ENCODE measurements at places on chromosomes 6 and 20. TPM values are rescaled to one million over a fixed set of nuclear protein-coding genes. Genes with fewer than 3 reads are reported as not detected.

Gene TFB1M
- total RNA-seq: 11.9 TPM

GRCh38 chr20:31966991-31967655, 828 bp upstream of the XKR7 start:
- DNase-seq: no peak

DNA sequence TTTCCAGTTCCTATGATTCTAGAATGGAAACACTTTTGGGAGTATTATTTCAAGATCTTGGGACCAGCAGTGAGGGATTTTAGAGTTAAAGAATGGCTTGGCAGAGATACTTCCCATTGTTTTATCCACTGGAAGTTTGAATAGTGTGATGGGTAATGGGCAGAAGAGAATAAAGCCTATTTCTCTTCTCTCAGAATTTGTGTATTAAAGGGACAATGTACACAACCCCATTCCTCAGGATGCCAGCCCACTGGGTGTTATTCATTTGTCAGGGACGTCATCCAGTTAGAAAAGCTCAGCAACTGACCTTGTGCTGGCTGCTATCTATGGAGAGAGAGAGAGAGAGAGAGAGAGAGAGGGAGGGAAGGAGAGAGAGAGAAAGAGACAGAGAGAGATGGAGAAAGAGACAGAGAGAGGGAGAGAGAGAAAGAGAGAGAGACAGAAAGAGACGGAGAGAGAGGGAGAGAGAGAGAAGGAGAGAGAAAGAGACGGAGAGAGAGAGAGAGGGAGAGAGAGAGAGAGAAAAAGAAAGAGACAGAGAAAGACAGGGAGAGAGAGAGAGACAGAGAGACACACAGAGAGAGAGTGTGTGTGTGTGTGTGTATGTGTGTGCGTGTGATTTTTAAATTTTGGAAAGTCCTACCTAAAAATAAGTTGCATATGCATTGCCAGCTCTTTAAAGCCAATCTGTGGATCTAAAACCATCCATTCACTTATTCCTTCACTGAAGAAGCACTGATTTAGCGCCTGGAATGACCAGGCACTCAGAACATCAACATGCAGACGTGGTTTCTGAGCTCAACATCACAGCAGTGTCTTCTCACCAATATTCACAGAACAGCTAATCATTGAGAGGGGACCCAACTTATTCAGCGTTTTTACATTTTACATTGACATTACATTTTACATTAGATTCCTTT, 388.8 kb downstream of the THBS2 start:
- no peak for DNase-seq

Gene ATP9A
- total RNA-seq: 39.7 TPM

DNA sequence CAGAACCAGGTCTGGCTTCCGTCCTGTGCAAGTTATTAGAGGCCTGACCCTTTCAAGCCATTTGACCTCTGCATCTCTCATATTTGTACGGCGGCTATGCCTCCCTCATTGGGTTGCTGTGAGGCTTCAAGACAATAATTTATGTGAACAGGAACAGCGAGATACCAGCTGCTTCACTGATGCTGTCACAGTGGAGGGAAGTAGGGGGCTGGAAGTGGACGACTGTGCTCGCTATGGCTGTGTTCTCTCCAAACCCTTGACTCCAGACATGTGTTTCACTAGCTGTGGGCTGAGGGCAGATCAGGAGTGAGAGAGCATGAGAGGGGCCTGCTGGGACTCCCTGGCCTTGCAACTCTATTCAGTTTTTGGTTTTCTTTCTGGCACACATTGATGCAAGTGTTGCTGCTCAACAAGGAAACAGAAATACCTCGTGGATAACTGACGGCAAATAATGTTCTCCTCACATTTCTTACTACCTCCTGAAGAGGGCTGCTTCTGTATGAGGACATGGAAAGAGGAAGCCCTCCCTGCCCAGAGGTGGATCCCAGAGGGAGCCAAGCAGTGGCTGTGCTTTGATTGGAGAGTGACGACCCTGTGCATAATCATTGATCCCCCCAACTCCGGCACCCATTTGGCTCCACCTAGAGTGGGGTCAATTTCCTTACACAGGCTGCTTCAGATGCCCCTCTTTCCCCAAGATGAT, 34.7 kb upstream of the SCP2D1 start:
- DNase-seq: no peak

Gene RHAG
- total RNA-seq: not detected

Gene TMEM200A
- total RNA-seq: 0.34 TPM

DNA sequence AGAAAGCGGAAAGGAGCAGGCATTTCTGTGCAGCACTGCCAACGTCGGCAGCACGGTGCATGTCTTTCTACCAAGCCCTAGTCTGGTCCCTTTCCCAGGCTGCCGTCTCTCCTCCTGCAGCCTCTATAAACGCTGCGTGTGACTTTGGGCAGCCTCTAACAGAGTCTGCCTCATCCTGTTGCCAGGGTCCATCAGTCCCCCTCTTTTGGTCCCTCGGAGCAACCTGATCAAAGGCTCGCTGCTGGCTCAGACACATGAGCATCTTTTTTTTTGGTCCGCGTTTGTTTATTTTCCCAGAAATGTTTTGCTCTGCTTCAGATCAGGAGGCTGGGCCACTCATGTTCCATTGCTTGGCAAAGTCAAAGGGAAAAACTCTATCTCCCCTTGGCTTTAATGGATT, 166.8 kb upstream of the CST7 start:
- no peak for DNase-seq

DNA sequence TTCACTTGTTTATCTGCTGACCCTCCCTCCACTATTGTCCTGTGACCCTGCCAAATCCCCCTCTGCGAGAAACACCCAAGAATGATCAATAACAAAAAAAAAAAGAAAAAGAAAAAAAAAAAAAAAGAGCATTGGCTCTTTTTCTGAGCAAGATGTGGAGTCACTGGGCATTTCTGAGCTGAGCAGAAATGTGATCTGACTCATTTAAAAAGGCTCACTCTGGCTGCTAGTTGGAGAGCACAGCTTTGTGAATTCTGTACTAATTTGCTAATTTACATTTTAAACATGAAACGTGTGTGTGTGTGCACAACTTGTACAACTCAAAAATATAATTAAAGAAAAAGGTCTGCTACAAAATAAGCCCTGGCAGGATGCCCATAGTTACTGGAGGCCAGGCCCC, 20.2 kb downstream of the SCML4 start:
- DNase-seq: no peak

- no peak for DNase-seq
Measured at GRCh38 chr6:38407192-38407591, 232.5 kb downstream of the BTBD9 start.

GRCh38 chr6:152734630-152735029, 16.0 kb upstream of the VIP start:
- no peak for DNase-seq

- peak; percentile 19 for DNase-seq
Measured at GRCh38 chr20:56995635-56996075, 270.8 kb downstream of the BMP7 start.

Gene KIAA1755
- 0.05 TPM for total RNA-seq

DNA sequence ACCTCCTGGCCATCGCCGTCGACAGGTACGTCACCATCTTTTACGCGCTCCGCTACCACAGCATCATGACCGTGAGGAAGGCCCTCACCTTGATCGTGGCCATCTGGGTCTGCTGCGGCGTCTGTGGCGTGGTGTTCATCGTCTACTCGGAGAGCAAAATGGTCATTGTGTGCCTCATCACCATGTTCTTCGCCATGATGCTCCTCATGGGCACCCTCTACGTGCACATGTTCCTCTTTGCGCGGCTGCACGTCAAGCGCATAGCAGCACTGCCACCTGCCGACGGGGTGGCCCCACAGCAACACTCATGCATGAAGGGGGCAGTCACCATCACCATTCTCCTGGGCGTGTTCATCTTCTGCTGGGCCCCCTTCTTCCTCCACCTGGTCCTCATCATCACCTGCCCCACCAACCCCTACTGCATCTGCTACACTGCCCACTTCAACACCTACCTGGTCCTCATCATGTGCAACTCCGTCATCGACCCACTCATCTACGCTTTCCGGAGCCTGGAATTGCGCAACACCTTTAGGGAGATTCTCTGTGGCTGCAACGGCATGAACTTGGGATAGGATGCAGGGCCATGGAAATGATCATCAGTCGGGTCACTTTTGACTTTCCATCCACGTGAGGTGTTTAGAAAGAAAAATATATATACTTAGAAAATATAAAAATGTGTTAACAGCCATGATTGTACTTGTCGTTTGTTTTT, 868 bp downstream of the MC3R start:
- peak; percentile 13 for DNase-seq

DNA sequence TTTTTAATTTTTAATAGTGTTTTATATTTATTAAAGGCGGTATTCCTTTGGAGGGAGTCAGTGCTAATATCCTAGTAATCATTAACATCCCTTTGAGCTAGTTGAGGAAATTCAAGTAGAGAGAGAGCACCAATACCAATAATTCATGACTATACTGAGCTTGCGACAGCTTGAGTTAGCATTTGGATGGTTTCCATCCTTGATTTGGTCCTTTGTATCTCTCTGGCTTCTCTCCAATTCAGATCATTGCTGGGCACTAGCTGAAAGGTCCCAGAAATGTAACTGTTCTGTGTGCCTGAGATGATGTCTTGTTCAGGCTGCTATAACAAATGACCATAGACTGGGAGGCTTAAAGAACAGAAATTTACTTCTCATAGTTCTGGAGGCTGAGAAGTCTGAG, 77.0 kb downstream of the RNF144B start:
- DNase-seq: no peak

- no peak for DNase-seq
Measured at GRCh38 chr6:141321493-141322347, 811.0 kb upstream of the GJE1 start.

Gene BPIFB2
- total RNA-seq: not detected

- no peak for DNase-seq
Measured at GRCh38 chr6:136351518-136352110, 62.0 kb upstream of the BCLAF1 start.

Gene MEI4
- total RNA-seq: not detected

GRCh38 chr20:45911486-45912343, at the start of gene PLTP:
TSS of gene PLTP (minus strand) at chr20:45912155. CDS start at chr20:45911452, 703 bp downstream.
- peak; percentile 21 for DNase-seq

- no peak for DNase-seq
Measured at GRCh38 chr6:32146687-32147086, 5.1 kb downstream of the PRRT1 start.

- no peak for DNase-seq
Measured at GRCh38 chr6:121998631-121999030, 400.8 kb upstream of the HSF2 start.

Gene KCNS1
- 0.33 TPM for total RNA-seq

- DNase-seq: no peak
Measured at GRCh38 chr6:109477725-109478124, 5.3 kb downstream of the ZBTB24 start.

Gene ARMH2
- not detected for total RNA-seq

GRCh38 chr20:44772636-44773035, 27.0 kb downstream of the KCNK15 start:
- no peak for DNase-seq

Gene INSM1
- total RNA-seq: not detected

Gene SNAI1
- total RNA-seq: 1.5 TPM

DNA sequence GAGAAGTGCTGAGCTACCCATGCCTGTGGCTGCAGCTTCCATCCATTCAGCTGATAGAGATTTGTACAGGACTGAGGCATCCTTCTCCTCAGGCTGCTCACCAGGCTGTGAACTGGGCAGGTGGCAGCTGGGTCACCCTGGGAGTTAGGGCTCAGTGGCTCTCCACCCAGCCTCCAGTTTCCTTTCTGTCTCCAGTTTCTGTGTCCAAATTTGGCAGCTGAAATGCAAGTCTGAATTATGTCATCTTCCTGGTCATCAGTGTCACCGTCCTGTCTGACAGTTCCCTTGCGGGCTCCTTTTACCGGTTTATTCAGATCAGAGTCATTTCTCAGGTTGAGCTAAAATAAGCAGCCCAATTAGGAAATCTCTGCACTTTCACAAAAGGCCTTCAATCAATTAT, 93.3 kb downstream of the EDN1 start:
- DNase-seq: no peak

GRCh38 chr6:55490871-55491270, 88.1 kb downstream of the HMGCLL1 start:
- DNase-seq: no peak

Gene WFDC2
- total RNA-seq: not detected

DNA sequence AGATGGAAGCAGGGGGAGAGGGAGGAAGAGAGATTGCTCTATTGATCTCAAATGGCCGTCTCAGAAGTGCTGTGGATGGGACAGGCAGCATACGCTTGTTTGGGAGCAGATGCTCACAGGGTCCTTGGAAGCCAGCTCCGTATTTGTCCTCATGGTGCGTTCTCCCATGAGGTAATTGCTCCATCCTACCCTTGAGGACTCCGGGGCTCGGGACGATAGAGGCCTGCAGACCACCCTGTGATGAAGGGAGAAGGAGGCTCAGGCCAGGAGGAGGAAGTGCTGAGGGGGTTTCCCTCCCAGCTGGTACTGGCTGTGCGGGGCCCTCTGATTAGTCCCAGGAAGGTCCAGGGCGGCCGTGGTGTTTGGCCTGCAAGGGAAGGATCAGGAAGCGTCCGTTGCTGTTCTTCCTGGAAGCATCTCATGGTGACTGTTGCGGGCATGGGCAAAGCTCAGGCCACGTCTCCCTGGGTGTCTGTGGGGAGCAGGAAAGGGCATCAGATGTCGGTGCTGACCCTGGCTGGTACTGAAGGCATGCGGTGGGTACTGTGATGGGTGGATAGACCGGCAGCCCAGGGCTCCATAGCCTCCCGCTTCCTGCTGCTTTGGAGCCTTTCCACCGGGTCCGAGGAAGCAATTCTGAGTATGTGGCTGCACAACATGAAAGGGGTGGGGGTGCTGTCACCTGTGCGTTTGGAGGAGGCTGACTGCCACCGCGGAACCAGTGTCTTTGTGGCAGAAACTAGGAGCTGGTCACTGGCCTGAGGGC, 158.3 kb downstream of the SYCP2 start:
- DNase-seq: no peak

Gene MYMX
- 0.23 TPM for total RNA-seq

- no peak for DNase-seq
Measured at GRCh38 chr6:63391203-63391970, 71.6 kb upstream of the LGSN start.

Gene PRR18
- total RNA-seq: not detected

DNA sequence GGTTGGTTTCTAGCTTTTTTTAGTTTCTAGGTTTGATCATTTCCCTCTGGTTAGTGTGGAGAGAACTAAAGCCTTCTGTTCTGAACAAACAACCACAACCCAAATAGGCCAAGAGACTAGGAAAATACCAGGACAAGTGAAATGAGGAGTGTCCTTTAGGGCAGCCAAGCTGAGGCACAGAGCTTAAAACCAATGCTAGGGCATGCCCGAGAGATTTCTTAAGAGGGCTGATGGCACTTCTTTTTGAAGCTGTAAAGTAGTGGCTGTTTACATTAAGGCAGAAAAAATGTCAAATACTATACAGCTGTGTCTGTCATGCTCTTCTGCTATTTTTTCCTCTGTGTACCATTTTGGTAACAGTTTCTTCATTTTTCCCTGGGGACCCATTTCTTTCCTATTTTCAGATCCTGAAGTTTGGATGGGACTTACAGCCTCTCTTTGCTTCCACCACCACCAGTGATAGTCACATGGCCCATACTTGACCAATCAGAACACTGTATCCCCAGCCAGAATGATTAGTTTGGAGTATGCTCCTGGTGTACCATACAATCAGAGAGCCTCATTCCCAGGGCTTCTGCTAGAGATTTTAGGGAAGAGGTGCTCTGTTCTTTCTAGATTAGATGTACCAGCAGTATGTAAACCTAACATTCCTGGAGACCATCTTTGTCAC, 154.4 kb downstream of the BMP2 start:
- DNase-seq: no peak

GRCh38 chr6:168834042-168834587, 393.1 kb downstream of the SMOC2 start:
- DNase-seq: no peak

- no peak for DNase-seq
Measured at GRCh38 chr20:46696791-46697279, 7.6 kb upstream of the TP53RK start.

Gene GTSF1L
- not detected for total RNA-seq

Gene ZSCAN16
- total RNA-seq: 13.5 TPM
